Stimulated activated CD4-positive, alpha-beta T cell treated with anti-CD3 and anti-CD28 coated beads, Interleukin-1b, Interleukin-23, amount 100 ng/mL, for 1 hour (primary cell): ENCODE measurements at places on chromosomes 4 and X.

DNA sequence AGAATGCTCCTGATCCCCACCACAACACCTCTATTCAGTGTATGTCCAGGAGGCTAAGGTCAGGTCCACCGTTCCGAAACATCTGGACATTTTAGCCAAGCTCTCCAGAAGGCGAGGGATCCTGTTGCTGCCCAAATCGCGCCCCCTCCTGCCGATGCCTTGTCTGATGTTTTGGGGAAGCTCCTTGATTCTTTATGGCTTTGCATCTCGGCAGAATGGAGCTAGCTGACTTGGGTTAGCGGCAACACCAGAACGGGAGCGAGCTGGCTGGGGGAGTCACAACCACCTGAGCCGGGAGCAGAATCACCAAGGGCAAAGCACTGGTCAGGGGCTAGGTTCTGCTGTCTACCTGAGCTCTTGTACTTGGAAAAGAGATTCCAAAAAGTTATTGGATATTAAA is 6.6 kb upstream of the POU3F4 start:
- DNase-seq: no peak

GRCh38 chrX:117645639-117646038 is 471.0 kb downstream of the KLHL13 start:
- no peak for DNase-seq

DNA sequence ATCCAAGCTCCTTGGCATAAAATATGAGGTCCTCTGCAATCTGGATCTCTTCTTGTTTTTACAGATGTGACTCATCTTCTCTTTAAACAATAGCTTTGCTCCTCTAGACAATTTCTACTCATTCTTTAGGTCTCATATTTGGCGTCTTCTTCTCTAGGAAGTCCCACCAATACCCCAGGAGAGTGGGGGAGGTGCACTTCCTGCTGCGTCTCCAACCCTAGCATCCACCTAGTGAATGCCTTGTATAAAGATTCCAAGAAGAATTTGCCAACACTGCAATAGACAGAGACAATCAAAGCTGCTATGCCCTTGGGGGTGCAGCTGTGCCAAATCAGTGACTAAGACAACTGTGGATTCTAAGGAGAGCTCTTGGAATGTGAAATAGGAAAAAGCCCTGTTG is 45.7 kb upstream of the SLC10A7 start:
- no peak for DNase-seq

- DNase-seq: no peak
These were observed 300.5 kb downstream of the TRIML1 start for GRCh38 chr4:188439641-188440311.

DNA sequence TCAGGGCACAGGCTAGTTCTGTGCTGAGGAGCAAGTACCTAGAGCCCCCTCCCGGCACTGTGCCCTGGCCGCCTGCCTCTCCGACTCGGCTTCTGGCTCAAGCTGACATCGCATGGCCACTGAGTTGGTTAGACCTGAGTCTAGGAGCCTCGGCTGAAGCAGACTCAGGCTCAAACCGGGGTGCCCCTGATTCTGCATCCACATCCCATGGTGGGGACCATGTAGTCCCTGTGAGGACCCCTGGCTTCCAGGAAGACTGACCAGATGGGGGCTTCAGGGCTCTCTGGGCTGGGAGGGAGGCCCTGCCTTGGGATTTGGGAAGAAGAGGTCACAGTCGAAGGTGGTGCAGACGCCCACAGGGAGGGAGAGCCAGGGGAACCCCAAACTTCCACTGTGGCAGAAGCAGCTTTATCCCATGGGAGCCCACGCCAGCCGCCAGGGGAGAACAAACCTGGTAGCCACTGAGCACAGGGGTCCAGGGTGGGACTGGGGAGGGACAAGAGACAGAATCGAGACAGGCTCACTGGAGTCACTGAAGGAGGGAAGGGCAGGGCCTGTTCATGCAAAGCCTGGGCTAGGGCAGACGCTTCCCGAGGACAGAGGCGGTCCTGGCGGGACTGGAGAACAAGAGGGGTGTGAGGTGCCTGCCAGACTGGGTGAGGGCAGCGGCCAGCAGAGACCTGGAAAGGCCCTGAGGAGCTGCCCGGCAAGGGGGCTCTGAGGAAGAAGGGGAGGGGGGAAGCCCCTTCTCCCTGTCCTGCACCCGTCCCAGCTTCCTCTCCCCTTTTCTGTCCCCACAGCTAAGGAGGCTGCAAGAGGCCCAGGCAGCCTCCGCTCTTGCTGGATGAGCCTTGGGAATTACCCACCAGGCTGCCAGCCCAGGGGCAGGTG is 1.1 kb downstream of the PDE6B start:
- no peak for DNase-seq
